Esophagus mucosa (tissue), 1 donor: ENCODE measurements at places on chromosomes 6 and 20. TPM values are rescaled to one million over a fixed set of nuclear protein-coding genes. Genes with fewer than 3 reads are reported as not detected.

Gene ECT2L
- not detected for total RNA-seq

Gene OR2J3
- not detected for total RNA-seq

Gene VGLL2
- not detected for total RNA-seq

Gene PRKN
- 2.4 TPM for total RNA-seq

Gene TASP1
- total RNA-seq: 6.5 TPM

Gene TDRD6
- 0.08 TPM for total RNA-seq

Gene HTR1E
- total RNA-seq: not detected

Gene TFAP2B
- 1.4 TPM for total RNA-seq

Gene DDX27
- 24.7 TPM for total RNA-seq
